Activated CD4-positive, alpha-beta T cell treated with anti-CD3 and anti-CD28 coated beads, Interleukin-2, amount 50 U/mL, for 16 hours (primary cell): ENCODE measurements at places on chromosomes 5 and 9.

GRCh38 chr5:140148508-140148907, 22.8 kb downstream of the IGIP start:
- DNase-seq = no peak

GRCh38 chr5:43413966-43414365, 1.8 kb upstream of the CCL28 start:
- DNase-seq = no peak

- no peak for DNase-seq
Measured at GRCh38 chr5:16867577-16867953, 68.5 kb downstream of the MYO10 start.

GRCh38 chr5:2509527-2509926, 241.9 kb downstream of the IRX2 start:
- DNase-seq = no peak

GRCh38 chr9:35338561-35339274, 151.2 kb upstream of the RUSC2 start:
- DNase-seq = no peak

DNA sequence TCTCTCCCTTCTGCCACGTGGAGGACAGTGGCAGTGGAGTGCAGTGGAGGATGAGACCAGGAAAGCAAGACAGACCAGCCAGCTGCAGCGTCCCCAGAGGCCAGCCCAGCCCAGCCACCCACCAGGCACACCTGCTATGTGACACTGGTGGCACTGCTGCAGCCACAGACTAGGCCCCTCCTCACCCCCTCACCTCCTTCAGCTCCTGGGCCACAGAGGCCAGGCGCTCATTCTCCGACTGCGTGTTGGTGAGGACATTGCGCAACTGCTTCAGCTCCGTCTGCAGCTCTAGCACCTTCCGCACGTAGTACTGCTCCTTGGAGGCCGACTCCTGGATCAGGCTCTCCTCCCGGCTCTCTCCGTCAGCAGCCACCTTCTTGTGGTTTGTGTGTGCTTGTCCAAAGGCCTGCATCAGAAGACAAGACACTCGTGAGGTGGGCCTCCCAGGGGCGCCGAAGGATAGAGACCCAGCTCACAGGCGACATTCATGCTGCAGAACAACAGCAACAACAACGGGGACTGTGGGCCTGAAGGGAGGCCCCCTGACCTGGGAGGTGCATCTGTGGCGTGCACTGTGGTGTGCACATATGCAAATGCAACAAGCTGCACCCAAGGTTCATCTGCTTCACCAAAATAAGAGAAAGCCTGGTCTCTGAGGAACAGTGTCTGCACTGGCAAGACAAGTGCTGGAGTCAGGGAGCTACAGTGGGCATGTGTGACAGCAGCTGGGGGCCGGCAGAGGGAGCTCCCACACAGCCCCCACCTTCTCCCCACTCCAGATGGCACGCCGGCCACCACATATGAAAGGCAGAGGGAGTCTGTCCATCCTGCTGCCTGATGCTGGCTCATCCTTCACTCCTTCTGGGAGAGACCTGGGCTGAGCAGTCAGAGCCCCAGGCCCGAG, 35.5 kb downstream of the BICD2 start:
- no peak for DNase-seq

DNA sequence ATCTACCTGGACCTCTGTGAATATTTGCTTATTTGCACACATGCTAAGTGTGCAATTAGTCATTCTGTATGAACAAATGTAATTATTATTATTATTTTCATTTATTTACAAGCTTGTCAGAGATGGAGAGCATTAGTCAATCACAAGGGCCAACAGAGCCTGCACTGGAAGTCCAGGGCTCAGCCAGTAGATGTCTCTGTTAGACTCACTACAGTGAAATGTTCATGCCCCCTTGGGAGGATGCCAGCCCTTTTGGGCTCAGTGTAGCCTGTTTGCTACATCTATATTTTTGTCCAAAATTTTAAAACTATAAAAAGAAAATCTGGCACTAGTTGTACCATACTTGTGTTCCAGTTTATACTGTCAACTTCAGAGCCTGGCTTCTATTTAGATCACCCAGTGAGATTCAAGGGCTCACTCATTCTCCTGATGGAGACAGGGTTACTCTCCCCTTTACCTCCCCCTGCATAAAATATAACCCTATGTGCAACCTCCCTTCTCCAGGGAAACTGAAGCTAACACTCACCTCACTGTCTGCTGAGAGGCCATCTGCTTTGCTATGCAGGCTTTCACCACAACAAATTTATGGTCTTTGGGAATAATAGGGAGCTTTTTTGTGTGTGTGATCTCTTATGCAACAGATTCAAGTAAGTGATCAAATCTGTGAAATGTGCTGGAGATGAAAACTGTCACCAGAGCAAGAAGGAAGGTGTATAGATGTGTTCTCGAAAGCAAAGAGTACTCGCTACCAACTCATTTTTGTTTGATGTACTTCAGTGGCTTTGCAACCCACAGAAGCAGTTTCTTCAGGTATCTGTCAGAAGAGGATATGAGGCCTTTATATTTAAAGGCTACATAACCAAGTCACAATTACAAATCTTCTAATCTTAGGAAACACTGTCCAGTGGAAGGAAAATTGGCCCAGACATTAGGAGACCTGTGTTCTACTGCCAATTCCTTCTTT, 99.9 kb upstream of the TLE4 start:
- no peak for DNase-seq

GRCh38 chr9:10007356-10007755, 605.4 kb downstream of the PTPRD start:
- DNase-seq = no peak

- no peak for DNase-seq
Measured at GRCh38 chr5:90644132-90644531, 85.5 kb downstream of the ADGRV1 start.

- DNase-seq = no peak
Measured at GRCh38 chr5:154577416-154577815, 99.4 kb upstream of the HAND1 start.

GRCh38 chr9:130382636-130383349, 62.0 kb upstream of the ASS1 start:
- no peak for DNase-seq
